ENCODE measurements at places on chromosomes 3 and 15.

DNA sequence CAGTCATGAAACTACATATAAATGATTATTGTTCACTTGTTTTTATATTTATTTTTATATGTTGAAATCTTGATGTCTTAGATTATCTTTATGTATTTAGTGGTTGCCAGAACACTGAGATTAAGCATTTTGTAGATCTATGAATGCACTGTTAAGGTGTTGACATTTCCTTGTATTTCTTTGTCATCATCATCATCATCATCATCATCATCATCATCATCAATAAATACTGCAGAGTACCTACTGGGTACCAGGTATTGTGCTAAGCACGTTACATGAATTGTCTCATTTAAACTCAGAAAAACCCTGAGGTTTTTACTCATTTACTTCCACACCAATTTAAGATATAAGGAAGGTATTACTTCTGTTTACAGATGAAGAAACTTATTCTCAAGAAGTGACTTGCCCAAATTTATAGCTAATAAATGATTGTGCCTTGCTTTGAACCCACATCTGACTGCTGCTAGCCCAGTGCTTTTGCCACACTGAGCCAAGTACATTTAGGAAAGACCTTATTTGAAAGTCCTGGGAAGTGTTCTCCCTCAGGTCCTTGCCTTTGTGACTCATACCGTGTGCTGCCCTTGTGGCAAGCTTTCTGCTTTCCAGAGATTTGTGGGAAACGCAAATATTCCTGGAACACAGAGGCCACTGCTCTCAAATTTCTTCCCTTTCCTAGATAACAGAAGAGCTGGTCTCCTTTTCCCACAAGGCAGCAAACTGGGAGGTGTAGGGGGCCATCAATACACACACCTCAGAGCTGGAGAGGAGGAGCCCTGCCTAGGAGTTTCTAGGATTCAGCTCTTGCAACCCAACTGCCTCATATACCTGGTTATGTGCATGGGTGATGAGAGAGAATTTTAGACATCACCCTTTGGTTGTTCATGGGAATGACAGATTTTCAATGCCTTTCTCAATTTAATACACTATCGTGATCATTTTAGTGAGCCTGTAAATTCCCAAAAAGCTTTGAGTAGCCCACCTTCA, 115.4 kb upstream of the C15orf61 start:
- peaks cover 7% of the 10 kb centered on the region for H3K4me1 ChIP-seq
- peak; percentile 39 for DNase-seq
- H3K27ac ChIP-seq, result no peak overlapping the region
- no peaks in the 10 kb centered on the region for H3K27me3 ChIP-seq

DNA sequence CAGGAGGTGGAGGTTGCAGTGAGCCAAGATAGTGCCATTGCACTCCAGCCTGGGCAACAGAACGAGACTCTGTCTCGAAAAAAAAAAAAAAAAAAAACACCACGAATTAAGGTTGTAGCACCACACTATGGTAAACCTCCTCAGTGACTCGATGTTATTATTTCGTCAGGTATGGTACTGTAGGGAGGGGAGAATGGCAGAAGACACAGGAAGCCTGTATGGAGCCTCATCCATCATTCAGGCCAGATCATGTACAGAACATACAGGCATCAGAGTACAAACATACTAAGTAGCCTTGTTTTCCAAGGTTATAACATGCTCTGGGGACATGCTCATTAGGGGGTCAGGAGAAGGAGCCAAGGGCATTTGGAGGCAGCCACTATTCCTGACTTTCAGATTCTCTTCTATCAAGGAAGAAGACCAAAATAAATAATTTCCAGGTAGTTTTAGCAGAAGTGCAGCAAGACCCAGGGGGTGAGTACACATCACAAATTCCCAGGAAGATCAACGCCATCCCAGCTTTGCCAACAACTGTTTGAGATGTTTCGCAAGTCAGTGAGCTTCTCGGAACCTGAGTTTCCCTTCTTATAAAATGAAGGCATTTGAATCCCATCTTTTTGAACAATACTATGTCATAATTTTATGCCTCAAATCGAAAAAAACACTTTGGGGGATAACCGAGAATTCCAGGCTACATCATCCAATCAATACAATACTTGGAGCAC, 79.8 kb downstream of the FOXP1 start:
- H3K27ac ChIP-seq, result no peak overlapping the region
- H3K4me3 ChIP-seq, result no peak overlapping the region
- no peaks in the 10 kb centered on the region for H3K36me3 ChIP-seq
- no peak for DNase-seq
- H3K4me1 ChIP-seq, result no peaks in the 10 kb centered on the region
- H3K27me3 ChIP-seq, result no peaks in the 10 kb centered on the region

- no peaks in the 10 kb centered on the region for H3K36me3 ChIP-seq
- no peaks in the 10 kb centered on the region for H3K27me3 ChIP-seq
- H3K4me1 ChIP-seq, result no peaks in the 10 kb centered on the region
- DNase-seq, result no peak
Observed at GRCh38 chr3:10548992-10549391, 43.6 kb upstream of the ATP2B2 start.

GRCh38 chr3:49880581-49881315, 11.0 kb upstream of the CAMKV start:
- no peaks in the 10 kb centered on the region for H3K27me3 ChIP-seq
- no peak overlapping the region for H3K27ac ChIP-seq

DNA sequence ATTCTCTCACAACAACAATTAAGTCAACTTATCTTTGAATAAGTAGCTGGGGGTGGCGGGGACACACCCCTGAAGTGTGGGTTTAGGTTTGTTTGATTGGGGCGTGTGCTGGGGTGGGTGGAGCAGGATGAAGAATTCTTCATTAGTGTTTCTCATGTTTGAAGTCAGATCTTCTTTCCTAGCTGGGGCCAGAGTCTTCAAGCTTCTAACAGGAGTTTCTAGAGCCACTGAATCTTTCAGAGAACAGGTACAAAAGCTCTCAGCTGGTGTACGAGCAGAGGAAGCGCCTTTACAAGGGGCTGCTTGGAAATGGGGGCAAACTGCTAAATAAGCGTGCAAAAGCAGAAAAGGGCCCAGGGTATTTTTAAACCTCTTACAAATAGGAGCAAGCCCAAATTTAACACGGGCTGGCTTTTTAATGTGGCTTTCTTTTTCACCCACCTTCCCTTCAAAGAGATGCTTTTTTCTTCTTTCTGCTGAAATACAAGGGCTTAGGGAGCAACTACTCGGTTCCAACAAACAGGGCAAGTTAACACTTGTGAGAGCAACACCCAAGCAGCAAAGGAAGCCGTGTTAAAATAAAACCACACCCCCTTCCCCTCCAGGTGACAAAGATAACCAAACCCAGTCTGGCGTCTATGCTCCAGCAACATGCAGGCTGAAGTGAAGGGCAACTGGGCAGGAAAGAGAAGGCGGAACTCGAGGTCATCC, 86.9 kb upstream of the RASGRP1 start:
- DNase-seq, result no peak
- no peaks in the 10 kb centered on the region for H3K36me3 ChIP-seq
- H3K27ac ChIP-seq, result no peak overlapping the region
- H3K4me1 ChIP-seq, result no peaks in the 10 kb centered on the region
- H3K27me3 ChIP-seq, result no peaks in the 10 kb centered on the region

GRCh38 chr3:152779653-152780052, 55.3 kb upstream of the P2RY1 start:
- no peak for DNase-seq
- H3K4me3 ChIP-seq, result no peak overlapping the region
- no peak overlapping the region for H3K27ac ChIP-seq
- H3K4me1 ChIP-seq, result no peaks in the 10 kb centered on the region

GRCh38 chr15:48447657-48448056, 116.4 kb downstream of the DUT start:
- no peak overlapping the region for H3K27ac ChIP-seq
- H3K27me3 ChIP-seq, result no peaks in the 10 kb centered on the region
- no peak for DNase-seq
- no peaks in the 10 kb centered on the region for H3K36me3 ChIP-seq

Measured in body of pancreas (tissue), 4 donors.